ENCODE measurements at places on chromosomes 3 and 15.

- DNase-seq = no peak
Measured at GRCh38 chr3:184174284-184174645, 390 bp upstream of the AP2M1 start.

- DNase-seq = peak; percentile 8
Measured at GRCh38 chr3:107855710-107856109, 235.1 kb downstream of the CD47 start.

- DNase-seq = no peak
Measured at GRCh38 chr3:123553536-123553935, 31.3 kb downstream of the HACD2 start.

- no peak for DNase-seq
Measured at GRCh38 chr3:16174026-16174355, 489 bp upstream of the GALNT15 start.

DNA sequence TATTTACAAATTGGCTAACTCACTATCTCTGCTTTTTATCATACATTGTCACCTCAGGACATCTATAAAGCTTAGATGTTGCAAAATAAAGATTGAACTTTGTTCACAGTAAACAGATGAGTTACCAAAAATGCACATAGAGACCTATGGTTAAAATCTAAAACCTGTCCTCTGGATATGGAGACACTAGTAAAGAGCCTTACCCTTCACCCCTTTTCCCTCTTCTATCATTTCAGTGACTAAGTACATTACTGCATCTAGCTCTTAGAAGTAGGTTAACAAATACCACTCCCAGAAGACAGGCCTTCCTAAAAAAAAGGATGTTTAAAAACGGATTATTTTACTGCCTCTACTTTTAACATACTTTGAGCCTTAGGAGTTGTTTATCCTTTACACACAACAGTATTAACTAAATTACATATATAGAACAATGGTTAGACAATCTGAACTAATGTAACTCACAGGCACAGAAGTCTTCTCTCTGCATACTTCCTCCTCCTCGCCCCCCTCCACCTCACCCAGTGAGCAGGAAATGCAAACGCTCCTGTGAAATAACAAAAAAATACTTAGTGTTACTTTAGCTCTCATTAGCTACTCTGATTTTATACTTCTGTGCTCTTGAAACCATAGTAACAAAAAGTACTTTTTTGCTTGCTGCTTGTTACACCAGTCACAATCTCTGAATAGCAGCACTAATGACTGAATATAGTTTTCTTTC is 23.3 kb downstream of the IREB2 start:
- DNase-seq = no peak

DNA sequence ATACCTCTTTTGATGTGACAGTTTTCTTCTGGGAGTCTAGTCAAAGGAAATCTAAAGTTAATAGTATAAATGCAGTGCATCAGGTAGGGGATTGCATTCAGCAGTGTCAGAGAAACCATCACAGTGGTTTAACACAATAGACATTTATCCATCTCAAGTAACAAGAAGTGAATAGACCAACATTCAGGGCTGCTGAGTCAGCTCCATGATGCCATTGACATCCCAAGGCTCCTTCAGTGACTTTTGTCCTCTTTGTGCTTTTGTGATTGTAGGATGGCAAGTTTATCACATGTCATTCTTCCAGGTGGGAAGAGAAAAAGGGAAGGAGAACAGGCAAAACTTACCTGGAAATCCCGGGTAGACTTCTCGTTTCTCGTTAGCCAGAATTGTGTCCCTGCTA is 158.3 kb downstream of the TMEM108 start:
- DNase-seq = no peak

- no peak for DNase-seq
Measured at GRCh38 chr3:66179793-66180192, 41.0 kb upstream of the SLC25A26 start.

GRCh38 chr3:194632226-194632808 is 902 bp downstream of the TMEM44 start:
- DNase-seq = no peak

Measured in NT2/D1 (cell line).